ENCODE measurements at places on chromosomes 1 and 21. TPM values are rescaled to one million over a fixed set of nuclear protein-coding genes. Genes with fewer than 3 reads are reported as not detected.
A peak's percentile ranks its signal among the peaks of the same experiment; 100 is the strongest.

Gene CFHR5
- not detected for polyA plus RNA-seq

Gene CCDC185
- not detected for polyA plus RNA-seq

Gene C8B
- polyA plus RNA-seq: 29.0 TPM

- H3K4me3 ChIP-seq: no peak overlapping the region
- H3K4me1 ChIP-seq: peaks cover 9% of the 10 kb centered on the region
- no peaks in the 10 kb centered on the region for H3K36me3 ChIP-seq
- peak overlapping the region; percentile 33 for H3K27ac ChIP-seq
- H3K27me3 ChIP-seq: no peaks in the 10 kb centered on the region
These were observed 5.5 kb downstream of the TSEN15 start for GRCh38 chr1:184056921-184057555.

DNA sequence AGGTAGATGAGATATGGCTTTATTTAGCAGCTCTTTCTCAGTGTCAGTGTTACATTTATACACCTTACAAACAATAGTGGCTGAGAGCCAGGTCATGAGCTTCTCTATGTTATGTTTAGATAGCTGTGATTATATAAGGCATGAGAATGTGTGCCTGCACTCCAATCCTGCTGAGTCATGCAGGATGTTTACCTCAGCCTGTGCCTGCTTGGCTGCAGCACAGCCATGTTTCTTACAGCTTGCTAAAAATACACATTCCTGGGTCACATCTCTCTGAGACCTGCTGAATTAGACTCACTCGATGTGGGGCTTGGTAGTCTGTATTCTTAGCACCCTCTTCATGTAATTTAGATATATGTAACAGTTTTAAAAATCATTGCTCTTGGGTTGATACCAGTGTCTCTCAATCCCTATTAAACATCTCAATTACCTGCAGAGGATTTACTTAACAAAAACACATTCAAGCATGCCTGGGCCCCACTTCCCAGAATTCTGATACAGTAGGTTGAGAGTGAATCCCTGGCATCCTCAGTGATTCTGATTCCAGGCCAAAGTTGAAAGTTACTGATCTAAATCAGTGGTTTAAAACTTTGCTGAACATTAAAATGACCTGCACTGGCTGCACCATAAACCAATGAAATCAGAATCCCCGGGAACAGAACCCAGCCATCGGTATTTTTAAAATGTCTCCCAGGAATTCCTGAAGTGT is 107.5 kb downstream of the GDAP2 start:
- H3K4me3 ChIP-seq: no peak overlapping the region
- no peaks in the 10 kb centered on the region for H3K36me3 ChIP-seq
- peaks cover 13% of the 10 kb centered on the region for H3K4me1 ChIP-seq
- peak; percentile 71 for DNase-seq

Gene GPR137B
- 13.0 TPM for polyA plus RNA-seq

GRCh38 chr1:222104694-222105392 is 363.0 kb upstream of the DUSP10 start:
- H3K4me1 ChIP-seq: no peaks in the 10 kb centered on the region
- no peak overlapping the region for H3K4me3 ChIP-seq
- no peak overlapping the region for H3K27ac ChIP-seq
- no peaks in the 10 kb centered on the region for H3K27me3 ChIP-seq

DNA sequence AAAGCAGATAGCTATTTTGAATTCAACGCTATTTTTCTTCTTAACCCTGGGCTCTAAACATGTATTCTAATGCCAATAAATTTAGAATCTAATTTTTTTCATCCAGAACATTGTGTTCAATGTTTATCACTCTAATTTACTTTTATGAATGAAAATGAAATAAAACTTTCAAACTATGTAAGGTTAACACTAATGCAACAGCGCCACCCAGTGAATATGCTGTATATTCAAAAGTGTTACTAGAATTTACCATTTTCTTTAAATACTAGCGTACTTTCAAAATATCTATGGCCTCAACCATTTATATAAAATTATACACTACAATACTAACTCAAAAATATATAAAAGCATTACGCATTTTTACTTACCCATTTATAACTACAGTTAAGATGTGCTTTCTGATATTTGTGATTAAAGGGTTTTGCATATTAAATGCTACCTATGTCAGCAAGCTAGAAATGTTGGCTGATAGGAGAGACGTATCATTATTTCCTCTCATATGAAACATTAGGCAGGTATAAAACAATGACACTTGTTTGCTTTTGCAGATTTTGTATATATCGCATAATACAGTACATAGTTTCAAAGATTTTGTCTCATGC is 5.9 kb upstream of the NUF2 start:
- H3K27ac ChIP-seq: no peak overlapping the region
- no peak overlapping the region for H3K4me3 ChIP-seq
- no peaks in the 10 kb centered on the region for H3K27me3 ChIP-seq

Gene CD1E
- not detected for polyA plus RNA-seq

Gene ANKRD45
- 2.2 TPM for polyA plus RNA-seq

Gene SLC19A2
- polyA plus RNA-seq: 16.3 TPM

Gene LMX1A
- polyA plus RNA-seq: not detected

DNA sequence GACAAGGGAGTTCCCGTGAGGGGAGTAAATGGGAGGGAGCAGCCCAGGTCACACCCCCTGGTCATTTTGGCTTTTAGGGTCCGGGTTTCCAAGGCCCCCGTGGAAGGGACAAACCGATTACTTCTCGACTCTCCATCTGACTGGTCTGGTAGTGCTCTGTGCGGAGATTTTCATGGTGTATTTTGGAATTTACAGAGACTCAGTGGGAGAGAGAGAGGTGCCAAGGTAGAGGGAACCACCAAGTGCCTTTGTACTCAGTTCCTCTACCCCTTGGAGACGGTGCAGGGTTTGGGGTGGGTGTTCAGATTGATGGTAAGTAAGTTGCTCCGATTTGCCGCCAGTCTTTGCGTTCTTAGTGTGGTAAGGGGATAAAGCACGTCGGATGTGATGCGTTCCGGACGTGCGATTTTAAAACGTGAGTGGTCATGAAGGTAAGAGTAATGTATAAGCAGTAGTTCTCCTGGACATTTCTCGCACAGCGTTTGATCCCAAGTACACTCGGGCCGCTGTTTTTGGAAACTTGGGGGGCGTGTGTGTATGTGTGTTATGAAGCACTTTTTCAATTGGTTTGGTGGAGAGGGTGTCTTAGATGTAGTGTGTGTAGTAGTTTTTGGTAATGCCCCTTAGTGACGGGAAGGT is 682 bp downstream of the SUCO start:
- peak overlapping the region; percentile 80 for H3K4me3 ChIP-seq
- H3K4me1 ChIP-seq: peaks cover 20% of the 10 kb centered on the region
- peak overlapping the region; percentile 98 for H3K27ac ChIP-seq
- no peaks in the 10 kb centered on the region for H3K27me3 ChIP-seq
- H3K36me3 ChIP-seq: no peaks in the 10 kb centered on the region

Gene FCER1G
- 4.8 TPM for polyA plus RNA-seq

GRCh38 chr1:215282557-215282956 is 200.0 kb downstream of the KCNK2 start:
- H3K36me3 ChIP-seq: no peaks in the 10 kb centered on the region
- H3K4me1 ChIP-seq: no peaks in the 10 kb centered on the region
- no peak overlapping the region for H3K4me3 ChIP-seq
- no peaks in the 10 kb centered on the region for H3K27me3 ChIP-seq

DNA sequence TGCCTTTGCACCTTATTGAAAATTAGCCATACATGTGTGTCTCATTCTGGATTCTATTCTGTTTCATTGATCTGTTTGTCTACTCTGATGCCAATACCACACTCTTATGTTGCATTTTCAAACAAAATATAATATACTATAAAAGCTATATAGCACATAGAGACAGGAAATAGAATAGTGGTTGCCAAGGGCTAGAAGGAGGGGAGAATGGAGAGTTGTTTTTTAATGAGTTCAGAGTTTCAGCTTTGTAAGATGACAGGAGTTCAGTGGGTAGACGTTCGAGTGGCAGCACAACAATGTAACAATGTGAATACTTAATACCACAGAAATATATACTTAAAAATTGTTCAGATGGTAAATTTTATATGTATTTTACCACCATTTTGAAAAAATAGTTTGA is 17.0 kb downstream of the RLF start:
- H3K36me3 ChIP-seq: no peaks in the 10 kb centered on the region
- no peak overlapping the region for H3K27ac ChIP-seq
- H3K4me3 ChIP-seq: no peak overlapping the region
- H3K4me1 ChIP-seq: no peaks in the 10 kb centered on the region
- no peak for DNase-seq
- no peaks in the 10 kb centered on the region for H3K27me3 ChIP-seq

- H3K27me3 ChIP-seq: peaks cover 7% of the 10 kb centered on the region
- no peaks in the 10 kb centered on the region for H3K36me3 ChIP-seq
- H3K4me1 ChIP-seq: no peaks in the 10 kb centered on the region
- H3K27ac ChIP-seq: no peak overlapping the region
- no peak for DNase-seq
These were observed 400.3 kb upstream of the POU3F1 start for GRCh38 chr1:38446936-38447335.

DNA sequence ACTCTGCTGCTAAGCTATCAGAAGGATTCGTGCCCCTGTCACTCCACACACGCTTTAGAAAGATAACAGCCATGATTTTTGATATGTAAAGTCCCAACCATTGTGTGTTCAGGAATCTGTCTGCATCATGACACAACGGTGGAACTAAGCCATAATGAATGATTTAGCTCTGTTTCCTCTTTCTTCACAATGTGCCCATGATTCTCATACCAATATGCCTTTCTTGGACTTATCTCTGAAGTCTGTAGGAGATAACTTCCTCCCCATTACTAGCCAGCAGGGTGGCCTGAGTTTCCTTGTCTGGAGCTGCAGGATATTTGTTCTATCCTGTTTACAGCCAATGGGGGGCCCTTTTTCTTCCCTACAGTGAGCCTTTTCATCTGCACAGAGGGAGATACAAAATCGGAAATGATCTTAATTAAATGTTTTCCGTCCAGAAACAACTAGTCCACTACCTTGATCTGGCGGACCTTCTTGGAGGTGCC is 511.7 kb downstream of the USP25 start:
- no peaks in the 10 kb centered on the region for H3K36me3 ChIP-seq
- H3K27ac ChIP-seq: no peak overlapping the region
- no peak for DNase-seq
- H3K4me1 ChIP-seq: no peaks in the 10 kb centered on the region
- H3K4me3 ChIP-seq: no peak overlapping the region
- H3K27me3 ChIP-seq: no peaks in the 10 kb centered on the region

GRCh38 chr1:47758341-47759250 is 238.6 kb downstream of the TRABD2B start:
- peak; percentile 44 for DNase-seq
- H3K4me3 ChIP-seq: no peak overlapping the region
- H3K36me3 ChIP-seq: no peaks in the 10 kb centered on the region
- no peaks in the 10 kb centered on the region for H3K27me3 ChIP-seq
- H3K27ac ChIP-seq: peak overlapping the region; percentile 61

Gene UAP1
- polyA plus RNA-seq: 57.4 TPM

Gene TRIM67
- polyA plus RNA-seq: not detected
